GM13976 (cell line): ENCODE measurements at places on chromosomes 5 and 9.

- no peak for DNase-seq
These were observed 995.7 kb downstream of the CDH18 start for GRCh38 chr5:18992264-18992663.

DNA sequence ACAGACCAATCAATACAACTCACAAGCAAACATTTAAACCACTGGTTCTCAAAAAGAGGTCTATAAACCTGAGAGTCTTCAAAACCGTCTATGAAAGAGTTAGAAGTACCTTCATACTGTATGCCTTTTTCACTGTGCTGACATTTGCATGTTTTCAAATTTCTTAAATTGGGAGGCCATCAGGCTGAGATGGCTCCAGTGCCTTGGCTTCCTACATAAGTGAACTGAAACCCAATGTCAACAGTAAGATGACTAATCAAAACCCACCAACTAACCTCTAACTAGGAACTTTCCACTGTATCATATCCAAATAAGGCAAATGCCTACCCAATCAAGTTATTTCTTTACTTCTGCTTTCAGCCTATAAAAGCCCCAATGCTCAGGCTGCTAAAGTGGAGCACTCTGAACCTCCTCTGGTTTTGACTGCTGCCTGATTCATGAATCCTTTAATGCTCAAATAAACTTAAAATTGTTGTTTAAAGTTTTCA lies 35.1 kb downstream of the FAM13B start:
- DNase-seq: peak; percentile 45

DNA sequence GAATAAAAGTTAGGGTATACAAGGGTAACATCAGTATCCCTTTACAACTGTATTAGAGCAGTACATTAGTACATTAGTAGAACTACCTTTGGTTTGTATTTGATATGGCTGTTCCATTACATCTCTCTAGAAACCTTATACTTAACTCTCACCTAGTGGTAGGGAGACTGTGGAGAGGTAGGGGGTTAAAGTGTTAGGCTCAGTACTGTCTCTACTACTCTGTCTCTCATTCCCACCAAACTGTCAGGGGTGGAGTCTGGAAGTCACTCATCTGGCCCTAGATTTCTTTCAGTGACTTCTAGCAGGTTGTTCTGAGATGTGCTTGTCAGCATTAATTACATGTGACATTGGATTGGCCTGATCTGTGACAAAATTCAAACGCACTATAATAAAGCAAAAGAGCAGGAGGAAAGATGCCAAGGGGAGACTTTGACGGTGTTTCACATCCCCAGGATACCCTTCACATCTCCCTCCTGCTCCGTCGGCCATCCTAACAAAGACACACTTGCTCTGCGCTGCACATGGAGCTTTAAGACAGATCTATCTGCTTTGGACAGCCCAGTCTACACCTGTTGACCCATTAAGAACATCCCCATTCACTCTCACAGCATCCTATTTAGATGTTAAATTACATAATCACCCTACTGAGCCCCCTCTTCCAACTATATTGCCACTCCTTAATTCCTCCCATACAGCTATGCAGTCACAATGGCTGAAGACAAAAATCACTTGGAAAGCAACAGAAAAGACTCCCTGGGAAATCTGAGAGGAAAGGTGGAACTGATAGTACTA lies 1043.0 kb upstream of the DMAC1 start:
- DNase-seq: no peak

DNA sequence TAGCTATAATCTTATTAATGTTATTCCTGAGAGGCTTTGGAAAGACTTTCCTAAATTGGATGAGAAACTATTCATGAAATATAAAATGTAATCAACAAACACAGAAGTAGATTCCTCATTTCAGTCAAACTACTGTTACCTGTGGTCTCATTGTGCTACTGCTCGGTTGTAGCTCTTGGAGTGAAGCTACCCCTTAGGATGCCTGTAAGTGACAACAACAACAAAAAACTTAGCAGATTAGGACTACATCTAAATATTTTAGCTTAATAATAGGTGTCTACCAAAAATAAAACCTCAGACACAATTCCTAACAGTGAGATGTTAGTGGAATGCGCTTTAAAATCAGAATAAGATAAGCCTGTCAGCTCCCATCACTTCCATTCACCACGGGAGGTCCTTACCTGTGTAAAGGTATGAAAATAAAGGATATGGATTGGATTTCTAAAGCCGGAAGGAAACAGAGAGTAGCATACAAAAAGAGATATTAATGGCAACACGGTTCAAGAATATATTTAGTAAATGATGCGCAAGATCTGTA lies 369.2 kb downstream of the OSTF1 start:
- DNase-seq: no peak

GRCh38 chr5:148995791-148996190 lies 67.1 kb downstream of the SH3TC2 start:
- DNase-seq: no peak

DNA sequence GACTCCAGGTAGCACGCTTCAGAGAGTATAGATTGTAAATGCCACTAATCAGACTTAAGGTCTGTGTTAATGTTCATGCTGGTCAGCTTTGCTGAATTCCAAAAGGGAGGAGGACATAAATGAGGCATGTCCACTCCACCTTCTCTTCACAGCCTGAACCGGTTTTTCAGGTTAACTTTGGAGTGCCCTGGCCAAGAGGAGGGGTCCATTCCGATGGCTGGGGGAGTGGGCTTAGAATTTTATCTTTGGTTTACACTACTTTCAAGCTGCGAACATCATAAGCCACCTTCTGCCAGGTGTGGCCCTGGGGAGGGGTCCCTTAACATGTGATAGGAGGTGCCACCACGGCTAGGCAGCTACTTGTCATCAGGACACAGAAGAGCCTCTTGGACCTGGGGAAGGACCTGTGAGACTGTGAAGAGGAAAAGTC lies 24.2 kb downstream of the ABO start:
- DNase-seq: no peak

- DNase-seq: no peak
These were observed 64.9 kb downstream of the PDE4D start for GRCh38 chr5:59828623-59829022.

DNA sequence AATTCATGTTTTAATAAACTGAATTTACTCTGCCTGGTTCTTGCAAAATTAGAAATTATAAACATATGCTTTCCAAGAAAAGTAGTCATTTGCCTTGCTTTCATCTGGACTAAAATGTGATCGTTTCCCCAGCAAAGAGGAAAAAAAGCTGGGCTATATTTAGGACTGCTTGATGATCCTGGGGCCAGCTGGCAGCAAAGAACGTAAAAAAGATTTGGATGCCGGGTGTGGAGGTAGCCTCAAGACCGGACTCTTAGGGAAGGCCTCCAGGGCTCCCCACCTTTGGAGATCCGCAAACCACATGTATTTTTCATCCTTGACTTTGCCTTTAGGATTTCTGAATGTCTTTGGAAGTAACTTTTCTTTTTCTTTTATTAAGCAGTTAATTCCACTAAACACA lies 156.1 kb upstream of the SEMA6A start:
- no peak for DNase-seq

- no peak for DNase-seq
These were observed 80.4 kb downstream of the ALDH7A1 start for GRCh38 chr5:126514558-126515141.

- no peak for DNase-seq
These were observed 165.7 kb downstream of the KCTD16 start for GRCh38 chr5:144336191-144336961.

GRCh38 chr9:111945216-111945615 lies 48.6 kb downstream of the UGCG start:
- peak; percentile 61 for DNase-seq

DNA sequence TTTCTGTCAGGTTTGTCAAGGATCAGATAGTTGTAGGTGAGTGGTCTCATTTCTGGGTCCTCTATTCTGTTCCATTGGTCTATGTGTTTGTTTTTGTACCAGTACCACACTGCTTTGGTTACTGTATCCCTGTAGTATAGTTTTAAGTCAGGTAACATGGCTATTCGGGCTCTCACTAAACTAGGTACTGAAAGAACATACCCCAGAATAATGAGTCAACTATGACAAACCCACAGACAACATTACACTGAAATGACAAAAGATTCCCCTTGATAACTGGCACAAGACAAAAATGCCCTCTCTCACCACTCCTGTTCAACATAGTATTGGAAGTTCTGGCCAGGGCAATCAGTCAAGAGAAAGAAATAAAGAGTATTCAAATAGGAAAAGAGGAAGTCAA lies 535.3 kb upstream of the CYLC2 start:
- no peak for DNase-seq

DNA sequence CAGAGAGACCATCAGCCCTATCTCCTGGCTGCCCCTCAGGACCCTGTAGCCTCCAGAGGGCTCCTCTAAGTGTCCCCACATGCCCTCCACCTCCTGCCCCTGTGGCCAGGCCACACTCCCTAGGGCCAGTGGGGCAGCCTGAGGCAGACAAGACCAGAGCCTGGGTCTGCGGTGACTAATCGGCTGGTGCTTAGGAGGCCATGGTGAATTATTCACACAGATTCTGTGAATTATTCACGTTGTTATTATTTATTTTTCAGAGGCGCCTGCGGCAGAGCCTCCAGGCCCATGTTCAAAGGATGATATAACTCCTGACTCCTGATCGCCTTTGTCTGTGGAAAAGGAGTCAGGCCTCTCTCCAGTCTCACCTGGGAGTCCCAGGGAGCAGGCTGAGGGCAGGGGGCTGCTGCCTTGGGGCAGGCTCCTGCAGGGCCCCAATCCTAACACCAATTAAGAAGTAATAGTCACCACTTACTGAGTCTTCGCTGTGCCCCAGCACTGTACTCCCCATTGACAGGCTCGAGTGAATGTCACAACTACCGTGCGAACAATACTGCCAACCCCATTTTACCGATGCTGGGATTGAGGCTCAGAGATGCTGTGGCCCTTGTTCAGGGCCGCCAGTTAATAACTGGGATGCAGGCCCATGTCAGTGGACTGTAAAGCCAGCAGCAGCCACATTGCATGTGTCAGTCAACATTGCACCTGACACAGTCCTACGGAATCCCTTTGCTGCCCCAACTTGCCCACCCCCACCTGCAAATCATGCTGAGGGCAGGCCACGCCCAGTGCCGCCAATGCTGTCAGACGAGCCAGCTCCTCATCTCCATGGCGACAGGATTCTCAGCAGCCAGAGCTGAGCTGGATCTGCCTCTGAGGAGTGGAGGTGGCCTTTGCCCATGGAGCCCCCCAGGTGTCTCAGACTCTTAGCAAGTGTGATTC lies 94.9 kb downstream of the PCDH1 start:
- no peak for DNase-seq

GRCh38 chr5:142692321-142692894 lies 6.5 kb upstream of the FGF1 start:
- DNase-seq: no peak

GRCh38 chr5:41252036-41252435 lies 38.7 kb upstream of the C6 start:
- no peak for DNase-seq

DNA sequence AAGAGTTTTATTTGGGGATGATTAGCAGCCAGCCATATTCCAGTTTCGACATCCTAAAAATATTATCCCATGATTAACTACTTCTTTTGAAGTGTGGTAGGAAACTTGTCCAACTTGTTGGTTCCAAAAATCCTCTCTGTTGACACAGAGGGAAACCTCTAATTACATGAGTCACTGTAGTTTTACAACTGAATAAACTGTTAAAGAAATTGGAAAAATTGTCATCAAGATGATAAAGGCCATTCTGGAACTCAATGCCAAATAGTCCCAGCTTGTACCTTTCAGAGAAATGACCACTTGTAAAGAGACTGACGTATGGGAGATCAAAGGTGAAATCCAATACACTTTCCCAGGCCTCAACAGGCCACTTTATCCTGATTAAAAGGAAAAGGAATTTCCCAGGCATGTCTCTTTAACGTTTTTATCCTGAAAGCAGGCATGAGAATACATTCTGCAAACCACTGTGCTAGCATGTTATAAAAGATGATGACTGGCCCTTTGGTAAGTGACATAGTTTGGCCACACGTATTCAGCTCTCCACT lies 261.6 kb downstream of the GLIS3 start:
- no peak for DNase-seq

- DNase-seq: no peak
These were observed 2.7 kb downstream of the MRPL22 start for GRCh38 chr5:154943527-154943926.

DNA sequence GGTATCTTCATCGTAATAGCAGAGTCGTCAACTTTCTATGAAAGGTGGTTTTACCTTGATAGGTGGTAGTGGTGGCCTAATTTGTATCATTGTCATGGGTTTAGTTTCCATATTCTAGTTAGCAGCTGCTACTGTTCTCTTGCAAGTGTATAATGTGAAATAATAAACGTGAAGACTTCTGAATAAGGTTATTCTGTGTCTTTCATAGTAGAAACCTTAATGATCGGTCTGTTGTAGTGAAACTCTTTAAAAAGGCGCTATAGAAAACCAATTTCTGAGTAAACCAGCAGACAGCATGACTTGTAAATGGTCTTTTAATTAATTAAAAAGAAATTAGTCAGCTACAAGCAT lies 1.6 kb downstream of the SET start:
- DNase-seq: no peak

DNA sequence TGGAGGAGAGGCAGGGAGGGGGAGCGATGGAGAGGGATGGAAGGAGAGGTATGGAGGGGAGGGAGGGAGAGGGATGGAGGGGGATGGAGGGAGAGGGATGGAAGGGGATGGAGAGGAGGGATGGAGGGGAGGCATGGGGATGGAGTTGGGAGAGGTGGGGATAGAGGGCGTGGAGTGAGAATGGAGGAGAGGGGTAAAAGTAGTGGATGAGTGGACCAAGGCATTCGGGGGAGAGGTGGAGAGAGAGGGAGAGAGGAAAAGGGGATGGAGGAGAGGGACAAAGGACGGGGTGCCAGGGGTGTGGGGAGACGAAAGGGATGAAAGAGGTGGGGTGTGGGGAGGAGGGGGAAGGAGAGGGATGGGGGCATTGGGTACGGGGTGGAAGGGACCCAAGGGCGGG lies 100.4 kb downstream of the VAV2 start:
- DNase-seq: no peak
